ENCODE measurements at places on chromosomes 3 and 15.
A peak's percentile ranks its signal among the peaks of the same experiment; 100 is the strongest.

DNA sequence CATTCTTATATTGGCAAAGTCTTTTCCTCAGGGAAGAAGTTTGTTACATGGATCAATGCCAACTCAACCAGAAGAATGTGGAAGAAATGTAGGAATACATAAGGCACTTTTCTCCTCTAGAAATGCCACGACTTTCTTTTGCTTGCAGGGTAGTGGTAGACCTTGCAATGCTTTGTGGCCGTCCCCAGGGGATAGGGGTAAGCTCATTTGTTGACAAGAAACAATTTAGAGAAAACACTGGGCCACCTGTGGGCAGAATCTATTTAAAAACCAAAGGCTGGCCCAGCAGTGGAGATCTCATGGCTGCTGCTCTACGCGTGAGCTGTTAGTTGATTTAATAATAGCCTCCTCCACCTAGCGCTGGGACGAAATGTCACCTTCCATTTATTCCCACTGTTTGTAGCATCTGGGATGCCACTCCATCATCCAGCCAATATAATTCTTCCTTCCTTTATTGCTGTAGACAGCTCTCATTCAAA, 64.6 kb upstream of the PFN2 start:
- H3K36me3 ChIP-seq: peaks cover 2% of the 10 kb centered on the region
- DNase-seq: no peak
- no peak overlapping the region for H3K27ac ChIP-seq
- no peak overlapping the region for H3K4me3 ChIP-seq
- H3K27me3 ChIP-seq: peaks cover 34% of the 10 kb centered on the region
- no peaks in the 10 kb centered on the region for H3K4me1 ChIP-seq

GRCh38 chr3:118527514-118528044, 507.1 kb downstream of the IGSF11 start:
- DNase-seq: no peak
- no peak overlapping the region for H3K4me3 ChIP-seq
- H3K27me3 ChIP-seq: no peaks in the 10 kb centered on the region
- no peaks in the 10 kb centered on the region for H3K36me3 ChIP-seq
- H3K27ac ChIP-seq: no peak overlapping the region
- H3K4me1 ChIP-seq: no peaks in the 10 kb centered on the region

DNA sequence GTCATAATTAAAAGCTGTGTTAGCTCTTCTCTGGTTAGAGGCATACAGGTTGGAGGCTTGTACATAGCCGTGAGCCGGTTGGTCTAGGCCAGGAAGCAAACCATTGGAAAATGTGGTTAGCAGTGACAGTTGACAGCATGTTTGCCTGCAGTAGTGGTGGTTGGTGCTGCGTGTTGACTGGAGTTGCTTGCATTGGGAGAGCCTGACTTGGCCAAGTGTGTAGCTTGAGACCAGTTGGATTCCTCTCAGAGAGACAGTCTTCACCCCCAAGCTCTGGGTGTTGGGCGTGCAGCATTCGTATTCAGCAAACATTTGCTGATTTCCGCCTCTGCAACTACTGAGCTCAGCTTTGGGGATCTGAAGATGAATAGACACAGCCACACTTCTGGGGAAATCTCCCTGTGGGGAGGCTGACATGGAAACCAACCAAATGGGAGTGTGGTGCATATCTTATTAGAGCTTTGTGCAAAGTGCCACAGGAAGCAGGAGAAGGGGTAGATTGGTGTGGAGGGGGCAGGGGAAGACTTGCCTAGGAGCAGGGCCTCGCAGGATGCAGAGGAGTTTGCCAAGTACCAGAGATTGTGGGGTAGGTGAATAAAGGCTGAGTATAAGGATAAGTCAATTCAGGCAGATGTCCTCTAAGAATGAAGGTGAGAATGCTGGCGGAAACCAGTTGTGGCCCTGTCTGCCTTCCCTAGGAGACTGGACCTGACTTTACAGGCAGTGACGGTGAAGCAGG, 83.5 kb downstream of the IGF1R start:
- H3K4me3 ChIP-seq: no peak overlapping the region
- H3K27ac ChIP-seq: no peak overlapping the region
- DNase-seq: no peak
- no peaks in the 10 kb centered on the region for H3K36me3 ChIP-seq

DNA sequence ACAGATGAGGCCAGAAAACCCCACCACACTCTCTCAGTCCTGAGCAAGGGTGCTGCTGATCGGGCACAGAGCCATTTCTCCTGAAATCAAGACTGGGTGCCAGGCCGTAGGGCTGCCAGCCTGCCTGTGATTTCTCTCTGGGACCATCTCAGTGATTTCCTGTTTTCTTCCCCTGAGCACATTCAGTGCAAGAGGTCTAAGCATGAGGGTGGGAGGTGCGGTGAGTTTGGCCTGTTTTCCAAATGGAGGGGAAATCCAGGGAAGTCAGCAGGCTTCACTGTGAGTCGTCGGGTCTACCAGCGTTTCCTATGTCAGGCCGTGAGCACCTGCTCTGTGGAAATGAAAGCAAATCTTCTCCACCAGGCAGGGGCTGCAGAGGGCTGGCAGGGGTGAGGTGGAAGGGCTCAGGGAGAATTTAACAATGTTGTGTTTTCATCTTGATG, 82.3 kb downstream of the ST6GAL1 start:
- H3K36me3 ChIP-seq: peaks cover 10% of the 10 kb centered on the region
- peak overlapping the region; percentile 69 for H3K4me3 ChIP-seq
- peaks cover 28% of the 10 kb centered on the region for H3K4me1 ChIP-seq
- H3K27ac ChIP-seq: peak overlapping the region; percentile 89

- H3K36me3 ChIP-seq: no peaks in the 10 kb centered on the region
- no peak for DNase-seq
- H3K4me3 ChIP-seq: no peak overlapping the region
- no peak overlapping the region for H3K27ac ChIP-seq
Measured at GRCh38 chr3:88013592-88013991, 45.2 kb downstream of the CGGBP1 start.

Data from T-helper 17 cell (primary cell).